ENCODE measurements at places on chromosomes 13 and 19. TPM values are rescaled to one million over a fixed set of nuclear protein-coding genes. Genes with fewer than 3 reads are reported as not detected.

Gene ZNF614
- total RNA-seq = 3.7 TPM

Gene CCL25
- total RNA-seq = not detected

Gene ACP7
- total RNA-seq = 0.23 TPM

Gene C3
- total RNA-seq = 40.0 TPM

Gene LILRB2
- 0.05 TPM for total RNA-seq

Gene GEMIN7
- 88.0 TPM for total RNA-seq

Gene ZSCAN4
- not detected for total RNA-seq

All from A549 treated with DMSO at 1 μM for 4 hours (cell line).